Hematopoietic multipotent progenitor cell treated with erythropoietin and hydrocortisone succinate and interleukin-3 and kit ligand, for 15 days (in vitro differentiated cells): ENCODE measurements at places on chromosomes 7 and 10.

- DNase-seq, result no peak
These were observed 149.6 kb upstream of the TCERG1L start for GRCh38 chr10:131461093-131461492.

GRCh38 chr7:51850126-51850525, 533.5 kb upstream of the COBL start:
- no peak for DNase-seq

DNA sequence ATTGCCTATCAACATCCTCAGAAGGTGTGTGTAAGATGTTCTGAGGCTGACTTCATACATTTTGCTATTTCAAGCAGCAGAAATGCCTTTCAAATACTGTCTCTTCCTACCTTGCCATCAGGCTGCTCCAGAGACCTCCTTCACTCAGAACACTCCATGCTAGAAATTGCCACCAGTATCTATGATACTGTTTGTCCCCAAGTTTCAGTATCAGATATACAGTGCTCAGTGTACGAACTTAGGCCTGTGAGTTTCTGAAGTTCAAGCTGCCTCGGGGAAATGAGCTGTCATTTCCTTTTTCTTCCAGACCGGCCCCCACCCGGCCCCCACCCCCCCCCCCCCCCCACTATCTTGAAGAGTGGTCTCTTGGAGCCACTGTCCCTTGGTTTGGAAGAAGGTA, 373.4 kb upstream of the CHRM2 start:
- no peak for DNase-seq

GRCh38 chr10:126218778-126219649, 169.3 kb downstream of the ADAM12 start:
- no peak for DNase-seq

GRCh38 chr7:142753366-142753765, 4.1 kb downstream of the PRSS1 start:
- no peak for DNase-seq
